ENCODE measurements at places on chromosomes 1 and 21.
A peak's percentile ranks its signal among the peaks of the same experiment; 100 is the strongest.

GRCh38 chr1:209641832-209642172, 10.4 kb downstream of the LAMB3 start:
- DNase-seq = no peak
- no peaks in the 10 kb centered on the region for H3K4me1 ChIP-seq
- no peak overlapping the region for H3K4me3 ChIP-seq
- no peaks in the 10 kb centered on the region for H3K36me3 ChIP-seq
- no peaks in the 10 kb centered on the region for H3K27me3 ChIP-seq

DNA sequence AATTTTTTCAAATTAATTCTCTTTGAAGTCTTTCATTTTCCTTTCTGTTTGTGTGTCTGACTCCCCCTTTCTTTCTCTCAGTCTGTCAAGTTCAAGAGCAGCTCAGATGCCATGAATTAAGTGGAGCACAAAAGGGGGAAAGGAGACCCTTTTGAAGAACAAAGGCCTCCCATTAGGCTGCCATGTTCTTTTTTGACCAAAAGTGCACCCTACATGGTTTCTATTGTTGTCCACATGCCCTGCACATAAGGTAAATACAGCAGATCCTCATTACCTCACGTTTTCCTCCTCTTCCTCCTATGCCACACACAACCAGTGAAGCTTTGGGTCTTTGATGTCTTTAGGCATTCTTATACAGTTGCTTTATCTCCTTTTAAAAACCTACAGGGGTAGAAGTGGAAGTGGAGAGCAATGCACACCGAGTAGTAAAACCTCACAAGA, 47.7 kb downstream of the POU2F1 start:
- no peak overlapping the region for H3K4me3 ChIP-seq
- H3K4me1 ChIP-seq = peaks cover 20% of the 10 kb centered on the region

- no peak overlapping the region for H3K27ac ChIP-seq
- peaks cover 2% of the 10 kb centered on the region for H3K36me3 ChIP-seq
- peaks cover 10% of the 10 kb centered on the region for H3K27me3 ChIP-seq
Measured at GRCh38 chr1:13667691-13668090, 32.3 kb upstream of the PRDM2 start.

GRCh38 chr1:46412893-46413595, 18.9 kb downstream of the FAAH start:
- no peaks in the 10 kb centered on the region for H3K36me3 ChIP-seq
- no peak overlapping the region for H3K4me3 ChIP-seq
- H3K27ac ChIP-seq = no peak overlapping the region
- H3K4me1 ChIP-seq = peaks cover 21% of the 10 kb centered on the region
- no peaks in the 10 kb centered on the region for H3K27me3 ChIP-seq

- peaks cover 2% of the 10 kb centered on the region for H3K36me3 ChIP-seq
- H3K4me1 ChIP-seq = no peaks in the 10 kb centered on the region
- H3K4me3 ChIP-seq = no peak overlapping the region
Measured at GRCh38 chr1:204304067-204304466, 55.7 kb downstream of the PLEKHA6 start.

- H3K27ac ChIP-seq = no peak overlapping the region
- H3K4me1 ChIP-seq = peaks cover 34% of the 10 kb centered on the region
- no peaks in the 10 kb centered on the region for H3K27me3 ChIP-seq
- H3K36me3 ChIP-seq = peaks cover 6% of the 10 kb centered on the region
- no peak overlapping the region for H3K4me3 ChIP-seq
Measured at GRCh38 chr1:6870086-6870485, 84.8 kb downstream of the CAMTA1 start.

GRCh38 chr21:43280949-43281633, 112.3 kb downstream of the CRYAA start:
- H3K27ac ChIP-seq = no peak overlapping the region
- H3K36me3 ChIP-seq = no peaks in the 10 kb centered on the region
- H3K27me3 ChIP-seq = peaks cover 17% of the 10 kb centered on the region
- no peaks in the 10 kb centered on the region for H3K4me1 ChIP-seq

- peaks cover 19% of the 10 kb centered on the region for H3K27me3 ChIP-seq
- DNase-seq = no peak
- no peaks in the 10 kb centered on the region for H3K4me1 ChIP-seq
- no peak overlapping the region for H3K4me3 ChIP-seq
- no peak overlapping the region for H3K27ac ChIP-seq
Measured at GRCh38 chr1:162753001-162753658, 37.4 kb upstream of the HSD17B7 start.

DNA sequence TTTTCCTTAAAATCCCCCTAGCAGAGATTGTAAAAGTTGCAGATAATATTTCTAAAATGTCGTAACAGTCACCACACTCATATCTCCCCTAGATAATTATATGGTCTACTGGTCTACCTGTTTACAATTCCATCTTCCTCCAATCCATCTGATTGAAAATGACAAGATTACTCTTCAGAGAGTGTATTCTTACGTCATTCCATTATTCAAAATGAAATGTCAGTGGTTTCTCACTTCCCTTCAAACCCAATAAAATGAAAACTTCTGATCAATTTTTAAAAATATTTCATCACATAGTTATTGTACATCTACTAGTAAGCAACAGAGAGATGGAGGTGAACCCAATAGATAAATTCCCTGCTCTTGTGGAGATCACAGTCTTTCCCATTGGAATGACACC, 202.2 kb upstream of the C8B start:
- no peaks in the 10 kb centered on the region for H3K27me3 ChIP-seq
- H3K36me3 ChIP-seq = no peaks in the 10 kb centered on the region
- H3K4me1 ChIP-seq = no peaks in the 10 kb centered on the region
- no peak overlapping the region for H3K4me3 ChIP-seq

GRCh38 chr1:150150133-150151021, 661 bp downstream of the PLEKHO1 start:
- H3K27ac ChIP-seq = peak overlapping the region; percentile 93
- peaks cover 46% of the 10 kb centered on the region for H3K4me1 ChIP-seq
- peaks cover 30% of the 10 kb centered on the region for H3K36me3 ChIP-seq
- H3K4me3 ChIP-seq = peak overlapping the region; percentile 93
- DNase-seq = no peak
- H3K27me3 ChIP-seq = no peaks in the 10 kb centered on the region

DNA sequence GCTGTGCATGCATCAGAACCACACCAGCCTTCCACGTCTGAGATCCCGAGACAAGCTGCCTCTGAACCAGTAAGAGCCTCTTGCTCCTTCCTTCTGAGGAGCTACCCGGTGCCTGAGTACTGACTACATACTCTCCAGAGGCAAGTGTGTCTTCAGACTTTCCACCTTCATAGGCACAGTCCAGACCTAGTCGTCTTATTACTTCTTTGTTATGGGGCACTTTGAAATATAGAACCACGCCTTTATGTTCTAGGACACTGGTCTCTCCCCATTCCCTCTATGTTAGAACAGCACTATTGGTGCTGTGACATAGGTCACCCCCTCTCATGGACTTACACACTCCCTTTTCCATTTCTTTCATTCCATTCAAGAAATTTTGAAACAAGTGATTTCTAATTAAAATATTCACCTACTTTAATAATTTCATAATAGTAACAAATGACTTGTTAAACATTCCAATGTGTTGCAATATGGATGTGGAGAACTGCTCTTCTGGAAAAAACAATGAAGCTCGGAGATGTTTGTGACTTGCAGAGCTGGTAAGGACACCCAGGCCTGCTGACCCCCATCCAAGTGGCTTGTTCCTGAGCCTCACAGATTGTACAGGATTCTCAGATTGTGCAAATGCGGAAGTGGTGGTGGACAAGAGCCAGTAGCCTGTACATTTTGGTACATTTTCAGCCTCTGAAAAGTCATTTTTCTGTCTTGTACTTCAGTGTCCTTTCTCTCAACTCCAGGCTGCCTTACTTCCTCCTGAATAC, 76.1 kb upstream of the SIPA1L2 start:
- H3K36me3 ChIP-seq = no peaks in the 10 kb centered on the region
- peaks cover 37% of the 10 kb centered on the region for H3K27me3 ChIP-seq

DNA sequence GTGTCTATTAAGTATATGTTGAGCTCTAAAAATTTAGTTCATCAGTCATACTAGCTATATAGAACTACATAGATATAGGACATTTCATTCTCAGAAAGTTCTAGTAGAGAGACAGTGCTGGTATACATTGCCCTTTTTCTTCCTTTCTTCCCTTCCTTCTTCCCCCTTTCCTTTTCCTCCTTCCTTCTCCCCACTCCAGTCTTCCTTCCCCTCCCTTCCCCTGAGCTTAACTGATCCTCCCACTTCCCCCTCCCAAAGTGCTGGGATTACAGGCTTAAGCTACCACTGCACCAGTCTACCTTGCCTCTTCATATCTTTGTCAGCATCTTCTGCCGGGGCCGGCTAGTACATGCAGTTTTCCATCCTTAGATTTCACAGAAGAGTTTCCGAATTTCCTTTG, 12.1 kb downstream of the THRAP3 start:
- H3K4me3 ChIP-seq = peak overlapping the region; percentile 15
- peak overlapping the region; percentile 67 for H3K27ac ChIP-seq
- H3K4me1 ChIP-seq = peaks cover 52% of the 10 kb centered on the region
- peaks cover 44% of the 10 kb centered on the region for H3K36me3 ChIP-seq
- H3K27me3 ChIP-seq = no peaks in the 10 kb centered on the region

- no peak for DNase-seq
- H3K36me3 ChIP-seq = peaks cover 19% of the 10 kb centered on the region
- H3K4me3 ChIP-seq = peak overlapping the region; percentile 86
Measured at GRCh38 chr21:28884481-28884880, 108.2 kb downstream of the LTN1 start.

DNA sequence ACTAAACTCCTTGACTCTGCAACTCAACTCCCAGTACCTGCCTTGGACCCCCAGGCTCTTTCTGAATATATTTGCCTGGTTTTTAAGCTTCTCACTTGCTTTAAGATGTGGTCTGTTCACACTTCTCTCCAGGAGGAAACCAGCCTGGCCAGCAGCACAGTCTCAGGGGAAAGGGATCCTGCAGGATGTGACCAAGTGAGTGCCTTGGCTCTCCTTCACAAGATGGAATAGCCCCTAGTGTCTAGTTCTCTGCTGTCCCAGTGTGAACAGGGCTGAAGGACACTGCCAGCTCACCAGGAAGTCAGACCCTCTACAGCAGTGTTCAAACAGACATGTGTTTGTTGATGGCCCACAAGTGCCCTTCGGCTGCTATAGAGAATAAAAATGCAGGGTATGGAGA, 32.9 kb downstream of the CD244 start:
- H3K4me1 ChIP-seq = peaks cover 45% of the 10 kb centered on the region
- H3K36me3 ChIP-seq = peaks cover 64% of the 10 kb centered on the region
- H3K27ac ChIP-seq = peak overlapping the region; percentile 62
- H3K4me3 ChIP-seq = no peak overlapping the region

- no peak overlapping the region for H3K4me3 ChIP-seq
- DNase-seq = no peak
- H3K27ac ChIP-seq = no peak overlapping the region
- H3K4me1 ChIP-seq = no peaks in the 10 kb centered on the region
- H3K27me3 ChIP-seq = no peaks in the 10 kb centered on the region
- no peaks in the 10 kb centered on the region for H3K36me3 ChIP-seq
Measured at GRCh38 chr21:29669416-29669815, 270.4 kb downstream of the GRIK1 start.

DNA sequence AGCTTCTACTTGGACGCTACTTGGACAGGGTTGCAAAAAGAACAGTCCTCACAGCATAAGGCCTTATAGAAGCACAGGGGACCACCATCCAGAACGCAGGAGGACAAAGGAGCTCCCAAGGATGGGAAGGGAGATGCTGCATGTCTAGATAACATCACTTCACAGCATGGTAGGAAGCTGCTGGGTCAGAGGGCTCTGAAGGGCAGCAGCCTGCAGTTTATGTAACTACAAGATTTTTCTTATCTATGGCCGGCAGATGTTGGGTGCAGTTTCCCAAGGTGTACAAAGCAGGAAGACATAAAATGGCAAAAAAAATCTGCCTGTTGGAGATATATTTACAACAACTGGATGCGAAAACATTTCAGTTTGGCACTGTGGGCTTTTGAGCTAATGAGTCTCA, 45.3 kb upstream of the SLC5A9 start:
- H3K4me3 ChIP-seq = no peak overlapping the region
- H3K36me3 ChIP-seq = peaks cover 2% of the 10 kb centered on the region
- H3K4me1 ChIP-seq = no peaks in the 10 kb centered on the region
- DNase-seq = no peak
- H3K27ac ChIP-seq = no peak overlapping the region

DNA sequence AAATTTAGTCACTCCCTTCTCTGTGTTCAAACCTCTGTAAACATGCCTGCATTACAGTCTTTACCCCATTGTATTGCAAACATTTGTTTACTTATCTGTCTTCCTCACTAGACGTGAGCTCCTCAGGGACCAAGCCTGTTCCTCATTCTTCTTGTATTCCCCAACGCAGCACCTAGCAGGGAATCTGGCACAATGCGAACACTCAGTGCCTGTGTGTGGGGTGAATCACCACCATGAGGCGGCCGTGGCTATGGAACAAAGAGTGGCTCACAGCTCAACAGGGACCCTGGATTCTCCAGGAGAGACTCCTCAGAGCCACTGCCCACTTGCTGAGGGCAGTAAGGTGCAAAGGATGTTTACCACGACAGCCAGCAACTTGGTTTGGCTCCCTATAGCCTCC, 95.9 kb downstream of the DDX20 start:
- H3K27ac ChIP-seq = no peak overlapping the region
- no peak overlapping the region for H3K4me3 ChIP-seq
- peaks cover 84% of the 10 kb centered on the region for H3K27me3 ChIP-seq
- DNase-seq = no peak
- H3K36me3 ChIP-seq = peaks cover 2% of the 10 kb centered on the region

GRCh38 chr1:208525417-208525816, 281.2 kb upstream of the PLXNA2 start:
- no peak overlapping the region for H3K27ac ChIP-seq
- DNase-seq = no peak
- no peaks in the 10 kb centered on the region for H3K36me3 ChIP-seq
- no peak overlapping the region for H3K4me3 ChIP-seq
- H3K4me1 ChIP-seq = peaks cover 6% of the 10 kb centered on the region
- no peaks in the 10 kb centered on the region for H3K27me3 ChIP-seq

GRCh38 chr1:118118873-118119463, 66.1 kb downstream of the SPAG17 start:
- no peaks in the 10 kb centered on the region for H3K4me1 ChIP-seq
- peaks cover 20% of the 10 kb centered on the region for H3K27me3 ChIP-seq
- no peak overlapping the region for H3K27ac ChIP-seq

GRCh38 chr1:221543529-221544120, 198.3 kb downstream of the DUSP10 start:
- H3K27ac ChIP-seq = no peak overlapping the region
- H3K4me3 ChIP-seq = no peak overlapping the region
- no peaks in the 10 kb centered on the region for H3K4me1 ChIP-seq
- no peaks in the 10 kb centered on the region for H3K36me3 ChIP-seq
- no peak for DNase-seq

DNA sequence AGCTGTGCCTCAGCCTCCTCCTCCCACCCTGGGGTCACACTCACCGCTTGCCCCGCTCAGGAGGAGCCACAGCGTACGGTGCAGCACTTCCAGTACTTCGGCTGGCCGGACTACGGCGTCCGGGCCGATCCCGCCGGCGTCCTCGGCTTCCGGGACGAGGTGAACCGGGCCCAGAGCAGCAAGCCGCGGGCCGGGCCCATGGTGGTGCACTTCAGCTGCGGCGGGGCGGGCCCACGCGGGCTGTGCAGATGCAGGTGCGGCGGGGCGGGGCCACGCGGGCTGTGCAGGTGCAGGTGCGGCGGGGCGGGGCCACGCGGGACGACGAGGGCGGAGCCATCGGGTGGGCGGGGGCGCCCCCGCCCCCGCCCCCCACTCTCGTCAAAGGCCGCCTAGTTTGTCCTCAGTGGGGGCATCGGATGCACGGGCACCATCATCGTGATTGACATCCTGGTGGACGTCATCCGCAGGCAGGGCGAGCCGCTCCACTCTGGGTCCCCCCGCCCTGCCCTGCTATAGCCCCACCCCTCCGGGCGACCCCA, 5.5 kb downstream of the RNF223 start:
- peaks cover 4% of the 10 kb centered on the region for H3K4me1 ChIP-seq
- DNase-seq = no peak
- H3K36me3 ChIP-seq = peaks cover 9% of the 10 kb centered on the region
- H3K27me3 ChIP-seq = no peaks in the 10 kb centered on the region
- H3K27ac ChIP-seq = peak overlapping the region; percentile 71

Measured in central memory CD8-positive, alpha-beta T cell (primary cell).